Stimulated activated CD4-positive, alpha-beta T cell treated with anti-CD3 and anti-CD28 coated beads, Interleukin-1b, Interleukin-23, amount 100 ng/mL, for 24 hours (primary cell): ENCODE measurements at places on chromosomes 16 and 17.

- no peak for DNase-seq
Observed at GRCh38 chr17:54906683-54907082, 6.0 kb downstream of the TOM1L1 start.

GRCh38 chr16:86512301-86512859, 2.1 kb downstream of the FOXF1 start:
- no peak for DNase-seq

DNA sequence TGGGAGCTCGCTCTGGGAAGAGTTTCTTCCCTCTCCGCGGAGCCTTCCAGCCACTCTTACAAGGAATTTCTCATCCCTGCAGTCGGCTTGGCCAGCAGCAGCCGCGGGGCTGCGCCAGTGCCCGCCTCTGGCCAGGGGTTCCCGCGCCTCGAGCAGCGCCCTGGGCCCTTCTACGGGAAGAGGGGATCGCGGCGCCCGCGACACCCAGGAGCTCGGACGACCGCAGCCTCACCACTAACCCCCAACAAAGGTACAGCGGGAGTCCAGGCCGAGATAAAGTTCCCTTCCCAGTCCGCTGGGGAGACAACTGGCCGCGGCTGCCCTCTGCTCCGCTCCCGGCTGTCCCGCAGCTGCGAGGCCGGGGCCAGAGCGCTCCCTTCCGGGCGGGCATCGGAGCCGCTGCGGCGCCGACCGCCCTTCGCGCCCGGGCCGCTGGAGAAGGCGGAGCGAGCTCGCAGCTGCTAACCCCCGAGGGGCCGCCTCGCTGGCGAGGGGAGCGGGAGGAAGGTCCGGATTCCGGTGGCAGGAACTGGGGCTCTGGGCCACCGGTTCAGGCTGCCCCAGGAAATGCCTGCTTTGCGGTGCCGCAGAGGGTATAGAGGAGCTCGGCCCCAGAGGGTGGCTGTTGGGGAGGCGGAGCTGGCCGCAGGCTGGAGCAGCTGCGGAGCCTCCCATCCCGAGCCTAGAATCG, 3.6 kb upstream of the HS3ST3B1 start:
- no peak for DNase-seq

DNA sequence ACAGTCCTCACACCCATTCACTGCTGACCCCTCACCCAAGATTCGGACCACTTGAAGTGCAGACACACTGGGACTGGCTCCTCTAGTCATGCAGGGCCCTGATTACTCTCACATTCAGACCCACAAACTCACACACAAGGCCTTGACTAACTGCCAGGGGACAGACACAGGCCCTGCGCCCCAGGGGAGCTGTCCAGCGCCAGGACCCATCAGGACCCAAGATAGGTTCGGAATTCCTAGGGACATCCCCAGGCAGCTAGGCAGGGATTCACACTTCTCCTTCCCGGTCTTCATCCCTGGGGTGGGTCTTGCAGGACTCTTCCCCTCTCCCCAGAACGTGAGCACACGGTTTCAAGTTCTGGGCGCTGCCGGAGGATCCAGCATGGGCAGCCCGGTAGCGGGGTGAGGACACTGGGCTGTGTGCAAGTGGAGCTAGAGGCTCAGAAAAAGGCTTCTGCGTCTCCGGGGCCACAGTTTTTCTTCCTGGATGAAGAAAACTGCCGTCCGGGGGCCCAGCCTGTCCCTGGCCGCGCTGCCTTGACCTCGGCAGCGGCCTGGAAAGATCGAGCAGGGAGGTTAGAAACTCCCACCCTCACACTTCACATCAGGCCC, 1.6 kb downstream of the SEZ6 start:
- no peak for DNase-seq

- DNase-seq = no peak
Observed at GRCh38 chr16:79469999-79470398, 130.5 kb downstream of the MAF start.

GRCh38 chr16:51150888-51151320, at the start of gene SALL1:
SALL1 (minus strand) TSS chr16:51151270; CDS start chr16:51151241, 29 bp downstream.
- DNase-seq = no peak
